Activated T-cell treated with anti-CD3 and anti-CD28 coated beads, Interleukin-2, amount 50 U/mL, for 24 hours (primary cell): ENCODE measurements at places on chromosomes 7 and 10.

GRCh38 chr10:62587011-62587410, 212.8 kb downstream of the ZNF365 start:
- DNase-seq = no peak

GRCh38 chr7:137462074-137462715, 118.7 kb upstream of the PTN start:
- DNase-seq = no peak

DNA sequence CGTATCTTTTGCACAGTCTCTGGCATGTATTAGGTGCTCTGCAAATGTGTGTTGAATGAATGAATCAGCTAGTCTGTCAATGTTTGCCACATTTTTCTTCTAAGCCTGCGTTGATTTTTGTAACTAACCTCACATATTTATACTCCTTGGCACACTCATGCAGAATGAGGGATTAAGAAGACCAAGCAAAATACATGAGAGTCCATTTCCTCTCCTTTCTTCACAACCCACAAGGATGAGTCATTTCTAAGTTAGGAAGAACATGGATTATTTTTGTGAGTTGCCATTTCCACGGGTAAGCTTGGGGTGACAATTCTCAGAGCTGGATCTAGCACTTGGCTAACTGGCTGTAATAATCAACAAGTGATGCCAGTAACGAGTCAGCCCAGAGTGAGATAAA, 158.8 kb downstream of the TWIST1 start:
- DNase-seq = no peak

GRCh38 chr7:44153948-44154335, 12.8 kb upstream of the MYL7 start:
- DNase-seq = no peak

DNA sequence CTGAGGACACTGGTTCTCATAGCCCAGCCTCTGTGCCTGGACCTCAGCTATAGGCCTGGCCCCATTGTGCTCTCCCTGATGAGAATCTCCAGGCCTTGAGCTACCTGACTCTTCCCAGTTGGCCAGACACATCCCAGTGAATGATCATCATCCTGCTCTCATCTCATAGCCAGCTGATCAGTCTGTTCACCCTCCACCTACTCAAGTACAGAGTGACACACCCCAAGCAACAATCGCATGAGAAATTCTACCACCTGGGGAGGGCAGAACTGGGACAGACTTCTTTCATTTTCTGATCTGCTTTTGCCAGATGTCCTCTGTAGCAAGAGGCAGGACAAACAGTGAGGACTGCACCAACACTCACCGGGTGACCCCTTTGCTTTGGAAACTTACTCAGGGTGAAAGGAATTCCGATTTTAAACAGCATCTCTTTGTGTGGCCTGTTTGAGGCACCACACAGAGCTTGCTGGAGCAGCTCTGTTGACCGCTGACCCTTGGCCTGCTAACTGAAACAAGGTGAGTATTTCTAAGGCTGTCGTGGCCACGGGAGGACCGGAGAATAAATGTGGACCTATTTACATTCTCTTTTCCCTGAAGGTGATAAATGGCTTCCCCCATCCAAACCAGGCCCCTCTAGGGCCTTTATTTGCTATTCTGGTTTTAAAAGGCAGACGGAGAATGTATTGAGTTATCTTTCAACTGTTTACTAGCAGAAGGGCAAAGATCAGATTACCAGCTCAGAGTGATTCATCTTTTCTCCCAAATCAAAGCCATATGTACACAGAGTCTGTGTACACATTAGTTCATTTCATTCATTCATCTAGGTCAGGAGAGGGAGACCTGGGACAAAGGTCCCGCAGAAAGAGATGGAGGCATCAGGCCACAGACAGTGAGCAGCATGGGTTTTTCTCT, 181.4 kb upstream of the TNS3 start:
- DNase-seq = no peak

- DNase-seq = no peak
These were observed 3.1 kb downstream of the IFIT2 start for GRCh38 chr10:89304925-89305324.

GRCh38 chr7:36889182-36889581, 164.9 kb upstream of the AOAH start:
- no peak for DNase-seq

DNA sequence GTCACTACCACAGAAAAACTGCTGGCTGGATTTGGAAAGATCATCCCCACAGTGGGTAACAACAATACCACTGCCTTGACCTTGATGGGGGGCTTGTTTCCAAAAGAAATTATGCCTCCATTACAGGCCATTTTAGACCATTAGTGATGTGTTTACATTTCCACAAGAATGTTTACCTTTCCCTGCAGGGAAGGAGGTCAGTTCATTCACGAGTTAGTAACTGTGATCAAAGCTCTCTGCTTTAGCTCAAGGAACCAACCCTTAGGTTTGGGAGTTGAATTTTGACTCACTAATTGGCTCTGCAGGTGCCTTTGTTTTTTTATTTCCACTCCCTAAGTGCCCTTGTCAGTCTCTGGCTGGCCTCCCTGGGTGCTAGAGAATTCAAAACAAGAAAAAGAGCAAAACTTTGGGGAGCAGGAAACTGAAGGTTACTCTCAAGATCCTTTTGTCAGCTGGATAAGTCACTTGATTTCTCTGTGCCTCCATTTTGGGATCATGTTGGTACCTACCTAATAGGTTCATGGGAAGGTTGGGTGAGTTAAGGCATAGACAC, 41.1 kb upstream of the NUPR2 start:
- no peak for DNase-seq

- no peak for DNase-seq
These were observed 50.1 kb downstream of the SEMA3A start for GRCh38 chr7:84144480-84144879.

DNA sequence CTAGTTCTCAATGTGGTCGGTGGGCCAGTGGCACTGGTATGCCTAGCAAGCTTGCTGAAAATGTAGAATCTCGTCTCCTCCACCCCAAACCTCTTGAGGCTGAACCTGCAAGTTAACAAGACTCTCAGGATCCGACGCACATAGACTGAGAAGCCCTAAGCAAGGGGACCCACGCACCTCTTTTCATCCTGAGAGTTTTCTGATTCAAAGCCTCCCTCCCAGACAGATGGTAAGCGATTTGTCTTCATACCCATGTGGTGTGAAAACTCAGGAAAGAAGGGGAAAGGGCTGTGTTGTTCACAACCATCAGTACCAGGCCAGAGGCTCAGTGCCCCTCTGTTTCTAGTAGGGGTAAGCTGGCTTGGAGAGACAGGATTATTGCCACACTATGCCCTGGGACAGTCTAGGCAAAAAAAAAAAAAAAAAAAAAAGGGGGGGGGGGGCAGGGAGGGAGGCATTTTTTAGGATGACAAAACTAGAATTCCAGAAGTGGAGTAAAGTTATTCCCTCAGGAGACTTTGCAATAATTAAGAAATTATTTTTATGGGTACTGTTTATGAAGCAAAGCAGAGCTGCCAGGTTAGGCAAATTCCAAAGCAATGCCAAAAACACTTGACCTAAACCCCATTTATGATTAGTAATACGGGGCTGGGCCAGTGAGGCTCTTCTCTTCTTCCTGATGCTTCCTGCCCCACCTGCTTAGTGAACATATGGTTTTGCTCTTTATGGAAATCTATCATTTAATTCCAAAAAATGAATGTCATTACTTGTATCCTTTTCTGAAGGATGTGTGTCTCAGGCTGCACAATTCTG, 117.6 kb upstream of the PDLIM1 start:
- no peak for DNase-seq

DNA sequence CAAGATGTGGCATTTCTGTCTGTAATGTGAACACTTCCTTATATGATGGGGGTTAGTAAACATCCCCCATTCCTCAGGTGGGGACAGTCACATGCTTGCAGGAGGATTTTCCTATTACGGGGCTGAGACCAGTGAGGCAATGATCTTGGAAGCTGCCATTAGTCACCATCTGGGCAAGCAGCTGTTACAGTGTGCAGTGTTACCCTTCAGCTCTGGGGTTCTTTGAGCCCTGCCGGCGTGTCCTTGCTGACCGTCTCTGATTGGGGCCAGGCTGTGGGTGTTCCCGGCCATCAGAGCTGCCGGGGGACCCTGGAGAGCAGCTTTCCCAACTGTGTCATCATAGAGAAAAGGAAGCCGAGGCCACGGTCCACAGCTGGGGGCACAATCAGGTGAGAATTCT, 126.8 kb upstream of the FAM20C start:
- no peak for DNase-seq

DNA sequence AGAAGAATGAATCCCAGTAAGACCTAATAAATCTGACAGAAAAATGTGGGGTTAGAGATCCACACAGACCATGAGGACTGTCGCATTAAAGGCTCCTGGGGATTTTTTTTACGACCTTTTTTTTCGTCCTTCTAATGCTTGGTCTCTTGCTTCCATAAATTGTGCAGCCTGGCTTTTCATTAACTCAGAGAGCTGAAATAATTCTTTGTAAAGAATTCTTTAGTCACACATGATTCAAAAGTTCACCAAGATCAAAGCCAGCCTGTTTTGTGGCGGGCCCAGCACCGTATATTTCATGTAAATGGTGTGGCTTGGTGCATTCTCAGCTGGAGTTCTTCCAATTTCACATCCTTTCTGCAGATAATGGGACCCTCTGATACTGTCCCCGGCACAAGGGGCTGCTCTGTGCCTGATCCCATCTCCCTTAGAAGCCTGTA, 206.6 kb upstream of the BMPER start:
- DNase-seq = no peak

GRCh38 chr10:30579574-30579973, 50.0 kb downstream of the LYZL2 start:
- no peak for DNase-seq

DNA sequence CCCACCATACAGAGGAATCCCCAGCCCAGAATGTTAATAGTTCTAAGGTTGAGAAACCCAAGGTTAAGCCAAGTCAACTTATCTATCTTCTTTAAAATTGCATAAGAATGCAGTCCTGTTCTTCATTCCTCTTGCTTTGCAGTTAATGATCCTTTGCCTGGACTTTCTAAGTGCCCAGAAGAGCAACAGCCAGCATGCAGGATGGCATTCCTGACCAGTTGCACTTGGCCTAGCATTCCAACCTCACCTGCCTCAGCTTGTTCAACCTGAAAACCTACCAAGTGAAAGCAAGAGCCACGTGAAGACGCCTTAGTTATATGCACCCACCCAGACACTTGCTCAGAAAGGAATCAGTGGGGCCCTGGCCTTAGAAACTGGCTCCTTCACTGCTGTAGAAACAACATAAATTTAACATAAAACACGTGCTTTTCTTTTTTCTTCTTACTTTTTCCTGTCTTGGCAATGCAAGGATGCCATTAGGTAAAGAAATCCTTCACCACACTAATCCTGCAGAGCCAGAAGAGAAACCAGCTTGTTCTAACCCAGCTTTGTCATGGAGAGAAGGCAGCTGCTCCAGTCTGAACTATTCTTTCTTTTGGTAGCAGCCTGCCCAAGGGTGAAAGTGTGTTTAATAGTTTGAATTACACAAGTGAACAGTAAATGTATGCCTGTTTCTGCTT, 25.0 kb downstream of the EGFR start:
- no peak for DNase-seq

GRCh38 chr10:118800920-118801319, 46.1 kb upstream of the CACUL1 start:
- no peak for DNase-seq

DNA sequence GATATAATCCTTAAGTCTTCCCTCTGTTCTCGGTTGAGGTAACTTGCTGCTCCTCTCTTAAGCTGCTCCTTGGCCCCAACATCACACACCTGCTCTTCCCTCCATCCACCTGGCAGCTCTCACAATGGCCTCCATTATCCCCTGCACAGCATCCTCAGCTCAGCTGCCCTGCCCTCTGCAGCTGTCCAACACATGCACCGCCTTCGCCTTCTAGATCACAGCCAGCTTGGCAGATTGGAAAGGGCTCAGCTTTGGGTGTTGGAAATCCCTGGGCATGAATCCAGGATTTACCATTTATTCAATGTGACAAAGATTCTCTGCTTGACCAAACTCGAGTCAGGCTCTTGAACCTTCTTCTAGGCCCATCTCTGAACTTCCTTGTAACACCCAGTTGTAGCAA, 20.6 kb downstream of the RGR start:
- no peak for DNase-seq

DNA sequence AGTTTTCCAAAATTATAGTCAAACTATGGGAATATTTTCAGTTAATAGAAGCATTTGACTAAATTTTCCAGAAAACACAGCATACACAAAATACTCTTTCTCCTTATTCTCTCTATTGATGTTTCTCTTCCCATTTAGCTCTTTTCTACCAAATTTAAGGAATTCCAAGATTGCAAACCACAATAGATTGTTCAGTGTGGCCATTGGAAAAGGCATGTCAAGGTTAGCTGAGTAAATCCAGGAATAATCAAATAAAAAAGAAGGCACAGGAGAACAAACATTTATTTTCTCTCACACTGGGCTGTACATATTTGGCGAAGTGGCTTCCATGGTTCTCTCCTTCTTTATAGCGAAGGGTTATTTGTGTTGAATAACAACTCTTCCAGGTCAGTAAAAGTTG, 117.3 kb downstream of the THSD7A start:
- DNase-seq = no peak

GRCh38 chr10:18797286-18797685, 138.1 kb downstream of the ARL5B start:
- no peak for DNase-seq

DNA sequence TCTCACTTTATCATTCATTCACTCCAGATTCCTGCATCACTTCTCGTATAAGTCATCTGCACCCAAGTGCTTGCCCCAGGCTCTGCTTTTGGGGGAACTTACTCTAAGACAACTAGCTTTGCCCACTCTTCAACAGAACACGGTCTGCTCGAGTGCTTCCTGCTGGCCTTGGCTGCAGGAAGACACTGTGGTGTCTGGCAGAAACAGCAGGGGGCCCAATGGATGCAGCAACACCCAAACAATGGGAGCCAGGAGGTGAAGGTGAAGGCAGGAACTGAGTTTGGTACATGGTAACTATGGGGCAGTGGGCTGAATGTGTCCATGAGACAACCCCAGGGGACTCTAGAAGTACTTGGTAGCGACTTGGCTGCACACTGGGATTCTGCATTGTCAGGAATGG, 344.0 kb downstream of the REEP3 start:
- DNase-seq = no peak

DNA sequence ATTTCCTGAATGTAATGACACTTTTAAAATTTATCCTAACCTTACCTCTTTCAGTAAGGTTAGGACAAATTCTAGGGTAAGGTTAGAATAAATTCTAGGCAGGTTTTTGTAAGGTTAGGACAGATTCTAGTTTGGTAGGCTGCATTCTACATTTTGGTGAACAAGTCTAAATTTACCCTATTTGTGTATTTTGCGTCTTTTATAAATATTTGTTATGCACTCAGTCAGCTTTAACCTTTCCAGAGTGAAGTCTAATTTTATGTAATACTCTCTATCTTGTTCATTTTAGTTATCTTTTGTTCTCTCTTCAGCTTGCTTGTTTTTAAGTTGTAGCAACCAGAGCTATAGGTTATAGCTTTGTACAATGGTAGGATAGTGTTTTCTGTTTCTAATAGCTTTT, 54.0 kb downstream of the GLCCI1 start:
- no peak for DNase-seq
